ENCODE measurements at places on chromosomes 7 and 10. TPM values are rescaled to one million over a fixed set of nuclear protein-coding genes. Genes with fewer than 3 reads are reported as not detected.

- peak; percentile 33 for DNase-seq
- H3K4me1 ChIP-seq, result peaks cover 18% of the 10 kb centered on the region
- H3K36me3 ChIP-seq, result no peaks in the 10 kb centered on the region
- H3K27ac ChIP-seq, result peak overlapping the region; percentile 51
- no peak overlapping the region for H3K4me3 ChIP-seq
Measured at GRCh38 chr10:6918305-6918704, 338.2 kb upstream of the PRKCQ start.

The WNT2 gene
- total RNA-seq, result not detected

GRCh38 chr10:115004236-115004862 lies 66.4 kb downstream of the TRUB1 start:
- H3K27ac ChIP-seq, result no peak overlapping the region
- H3K27me3 ChIP-seq, result peaks cover 17% of the 10 kb centered on the region
- H3K36me3 ChIP-seq, result peaks cover 2% of the 10 kb centered on the region

- H3K27me3 ChIP-seq, result no peaks in the 10 kb centered on the region
- no peaks in the 10 kb centered on the region for H3K4me1 ChIP-seq
- H3K4me3 ChIP-seq, result no peak overlapping the region
Measured at GRCh38 chr7:114623146-114623545, 208.5 kb downstream of the FOXP2 start.

The TMEM178B gene
- total RNA-seq, result 0.90 TPM

The LRMDA gene
- total RNA-seq, result not detected

The NPSR1 gene
- total RNA-seq, result not detected

DNA sequence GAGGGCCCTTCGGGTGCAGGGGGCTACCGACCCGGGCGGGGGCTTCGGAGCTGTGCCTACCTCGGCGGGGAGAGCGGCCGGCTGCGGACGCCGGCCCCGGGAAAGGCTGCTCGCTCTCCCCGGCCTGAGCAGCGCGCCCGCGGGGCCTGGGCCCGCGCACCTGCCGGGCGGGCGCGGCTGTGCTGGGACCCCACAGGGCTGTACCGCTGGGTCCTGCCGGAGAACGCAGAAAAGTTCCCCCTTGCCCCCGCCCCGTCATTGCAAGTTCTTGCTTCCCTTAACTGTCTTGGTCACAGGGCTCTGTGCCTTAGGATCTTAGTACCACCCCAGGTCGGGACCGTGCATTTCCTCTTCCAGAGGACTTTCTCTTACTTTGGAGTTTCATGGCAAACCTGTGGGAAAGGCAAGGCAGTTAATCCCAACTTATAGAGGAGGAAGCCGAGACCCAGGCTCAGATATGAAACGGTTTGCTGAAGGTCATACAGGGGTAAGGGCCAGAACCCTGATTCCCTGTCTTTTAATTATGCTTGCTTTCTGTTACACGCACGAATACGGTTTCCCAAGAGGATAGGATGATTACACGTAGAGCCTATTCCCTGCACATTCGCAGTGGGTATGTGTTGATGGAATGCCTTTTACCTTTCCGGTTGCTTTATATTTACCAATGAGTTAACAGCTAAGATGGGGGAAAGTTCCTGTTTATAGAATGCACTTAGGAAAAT lies 652 bp downstream of the PCGF5 start:
- peak overlapping the region; percentile 75 for H3K27ac ChIP-seq
- DNase-seq, result no peak
- H3K27me3 ChIP-seq, result no peaks in the 10 kb centered on the region
- no peaks in the 10 kb centered on the region for H3K36me3 ChIP-seq

- no peaks in the 10 kb centered on the region for H3K27me3 ChIP-seq
- H3K27ac ChIP-seq, result no peak overlapping the region
- DNase-seq, result no peak
- no peaks in the 10 kb centered on the region for H3K4me1 ChIP-seq
Measured at GRCh38 chr10:108327706-108328105, 1163.2 kb upstream of the SORCS1 start.

DNA sequence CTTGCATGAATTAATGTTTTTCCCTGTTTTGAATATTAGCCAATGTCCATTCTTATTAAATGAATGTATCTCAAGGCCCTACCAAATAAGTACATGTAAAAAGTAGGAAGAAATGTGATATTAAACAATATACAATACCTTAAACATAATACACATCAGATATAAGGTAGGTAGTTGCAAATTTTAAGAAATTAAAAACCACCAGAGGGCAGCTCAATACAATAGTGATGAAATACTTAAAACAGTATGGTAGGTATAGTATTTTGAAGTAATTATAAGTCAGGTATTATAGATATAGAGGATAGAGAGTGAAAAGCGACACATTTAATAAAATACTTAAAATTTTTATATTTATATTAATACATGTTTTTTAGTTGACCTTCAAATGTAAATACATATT lies 43.6 kb upstream of the CDK14 start:
- no peak overlapping the region for H3K4me3 ChIP-seq
- DNase-seq, result no peak
- no peak overlapping the region for H3K27ac ChIP-seq
- peaks cover 2% of the 10 kb centered on the region for H3K36me3 ChIP-seq

The LOXL4 gene
- not detected for total RNA-seq

The BTBD16 gene
- total RNA-seq, result not detected

DNA sequence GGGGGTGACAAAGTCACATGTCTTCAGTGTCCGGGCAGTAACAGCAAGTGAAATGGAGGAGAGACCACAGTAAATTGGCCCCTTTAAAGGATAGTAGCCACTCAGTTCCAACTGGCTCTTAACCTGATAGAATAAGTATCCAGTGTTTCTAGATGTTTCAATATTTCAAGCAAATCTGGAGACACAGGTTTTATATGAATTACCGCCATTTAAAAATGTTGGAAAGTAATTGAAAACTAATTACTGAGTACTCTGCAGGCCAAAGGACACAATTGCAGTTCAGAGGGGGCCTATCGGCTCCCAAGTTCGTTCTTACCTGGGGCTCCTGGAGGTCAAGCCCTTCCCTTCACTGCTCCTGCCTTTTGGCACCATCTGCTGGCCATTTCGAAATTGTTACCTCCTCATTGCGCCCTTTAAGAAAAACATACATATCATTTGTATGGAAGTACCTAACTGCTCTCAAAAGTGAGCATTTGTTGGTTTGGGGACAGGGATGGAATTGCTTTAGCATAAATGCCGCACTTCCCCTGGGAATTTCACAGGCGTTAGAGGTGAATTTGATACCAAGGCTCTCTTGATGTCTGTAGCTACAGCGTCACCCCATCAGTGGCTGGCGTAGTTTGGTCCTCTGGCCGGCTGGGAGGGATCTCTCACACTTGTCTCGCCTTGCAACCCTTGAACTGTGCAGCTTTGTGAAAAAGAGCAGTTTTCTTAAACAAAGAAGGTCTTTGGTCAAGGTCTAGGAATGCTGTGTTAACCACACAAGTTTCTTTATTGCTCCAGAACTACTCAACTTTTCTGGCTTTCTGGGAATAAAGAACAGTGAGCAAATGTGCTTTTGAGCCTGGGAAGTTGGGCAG lies 220.0 kb downstream of the ARHGAP21 start:
- peaks cover 33% of the 10 kb centered on the region for H3K27me3 ChIP-seq
- H3K4me1 ChIP-seq, result no peaks in the 10 kb centered on the region
- DNase-seq, result no peak
- no peaks in the 10 kb centered on the region for H3K36me3 ChIP-seq

The POR gene
- total RNA-seq, result 48.7 TPM

The LGI1 gene
- not detected for total RNA-seq

The CAV2 gene
- 0.32 TPM for total RNA-seq

GRCh38 chr10:61166065-61166464 lies 222.1 kb upstream of the RHOBTB1 start:
- peaks cover 2% of the 10 kb centered on the region for H3K27me3 ChIP-seq
- H3K27ac ChIP-seq, result no peak overlapping the region
- H3K4me3 ChIP-seq, result no peak overlapping the region
- no peak for DNase-seq
- no peaks in the 10 kb centered on the region for H3K36me3 ChIP-seq
- H3K4me1 ChIP-seq, result no peaks in the 10 kb centered on the region

GRCh38 chr7:144548556-144548955 lies 145.1 kb upstream of the NOBOX start:
- no peak overlapping the region for H3K4me3 ChIP-seq
- H3K27me3 ChIP-seq, result no peaks in the 10 kb centered on the region
- DNase-seq, result no peak
- peaks cover 7% of the 10 kb centered on the region for H3K36me3 ChIP-seq
- H3K27ac ChIP-seq, result no peak overlapping the region
- peaks cover 5% of the 10 kb centered on the region for H3K4me1 ChIP-seq

The SMKR1 gene
- total RNA-seq, result 2.0 TPM

GRCh38 chr7:1987591-1988532 lies 244.9 kb downstream of the MAD1L1 start:
- H3K4me3 ChIP-seq, result no peak overlapping the region
- H3K27me3 ChIP-seq, result no peaks in the 10 kb centered on the region
- H3K36me3 ChIP-seq, result peaks cover 2% of the 10 kb centered on the region
- peak overlapping the region; percentile 39 for H3K27ac ChIP-seq
- H3K4me1 ChIP-seq, result peaks cover 24% of the 10 kb centered on the region

GRCh38 chr10:93417921-93418320 lies 64.2 kb downstream of the MYOF start:
- DNase-seq, result no peak
- no peak overlapping the region for H3K4me3 ChIP-seq
- H3K36me3 ChIP-seq, result peaks cover 2% of the 10 kb centered on the region
- H3K27me3 ChIP-seq, result peaks cover 8% of the 10 kb centered on the region
- H3K4me1 ChIP-seq, result peaks cover 28% of the 10 kb centered on the region
- H3K27ac ChIP-seq, result no peak overlapping the region

GRCh38 chr7:14836571-14837189 lies 65.9 kb downstream of the DGKB start:
- no peaks in the 10 kb centered on the region for H3K36me3 ChIP-seq
- H3K4me3 ChIP-seq, result no peak overlapping the region
- H3K27ac ChIP-seq, result no peak overlapping the region
- no peaks in the 10 kb centered on the region for H3K27me3 ChIP-seq
- DNase-seq, result no peak

- H3K36me3 ChIP-seq, result peaks cover 3% of the 10 kb centered on the region
- H3K27ac ChIP-seq, result no peak overlapping the region
- peaks cover 10% of the 10 kb centered on the region for H3K4me1 ChIP-seq
Measured at GRCh38 chr10:133511907-133512528, 15.1 kb upstream of the CYP2E1 start.

The NRBF2 gene
- 30.7 TPM for total RNA-seq

GRCh38 chr10:33238643-33239042 lies 95.8 kb downstream of the NRP1 start:
- peaks cover 25% of the 10 kb centered on the region for H3K27me3 ChIP-seq
- H3K4me3 ChIP-seq, result no peak overlapping the region
- no peak for DNase-seq
- no peak overlapping the region for H3K27ac ChIP-seq
- H3K36me3 ChIP-seq, result no peaks in the 10 kb centered on the region

DNA sequence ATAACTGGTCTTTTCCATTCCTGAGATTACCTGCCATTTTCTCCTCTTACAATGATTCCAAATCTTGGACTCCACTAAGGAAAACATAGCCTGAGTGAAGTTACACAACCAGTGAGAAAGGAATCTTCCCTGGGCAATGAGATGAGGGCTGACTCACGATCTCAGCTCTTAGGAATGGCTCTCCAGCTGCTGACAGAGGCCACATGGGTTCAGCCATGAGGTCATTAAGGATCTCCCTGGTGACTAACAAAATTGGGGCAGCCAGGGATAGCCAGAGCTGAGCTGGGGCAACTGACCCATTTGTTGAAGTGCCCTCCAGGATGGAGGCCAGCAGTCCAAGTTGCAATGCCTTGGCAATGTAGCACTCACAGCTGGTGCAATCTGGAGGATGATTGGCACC lies 78.7 kb upstream of the MKLN1 start:
- DNase-seq, result no peak
- H3K4me3 ChIP-seq, result no peak overlapping the region
- peaks cover 8% of the 10 kb centered on the region for H3K4me1 ChIP-seq
- peaks cover 20% of the 10 kb centered on the region for H3K27me3 ChIP-seq
- peaks cover 2% of the 10 kb centered on the region for H3K36me3 ChIP-seq

DNA sequence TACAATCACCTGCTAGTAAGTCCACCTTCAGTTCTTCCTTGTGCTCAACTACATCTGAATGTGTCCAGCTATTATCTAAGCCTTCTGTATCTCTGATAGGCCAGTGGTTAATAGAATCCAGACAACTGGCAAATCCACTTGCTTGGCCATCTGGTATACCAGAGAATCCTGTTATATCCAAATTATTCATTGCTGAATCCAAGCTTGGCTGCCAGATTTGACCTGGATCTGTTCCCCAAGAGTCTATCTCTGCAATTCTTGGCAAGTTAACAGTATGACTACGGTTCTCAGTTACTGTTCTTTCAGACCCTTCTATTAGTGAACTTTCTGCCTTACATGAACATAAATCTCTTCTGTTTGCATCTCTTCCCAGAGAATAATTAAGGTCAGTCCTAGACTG lies 154.6 kb upstream of the TARP start:
- no peak overlapping the region for H3K4me3 ChIP-seq
- no peak for DNase-seq
- peaks cover 2% of the 10 kb centered on the region for H3K36me3 ChIP-seq
- peaks cover 31% of the 10 kb centered on the region for H3K4me1 ChIP-seq
- H3K27me3 ChIP-seq, result peaks cover 8% of the 10 kb centered on the region

DNA sequence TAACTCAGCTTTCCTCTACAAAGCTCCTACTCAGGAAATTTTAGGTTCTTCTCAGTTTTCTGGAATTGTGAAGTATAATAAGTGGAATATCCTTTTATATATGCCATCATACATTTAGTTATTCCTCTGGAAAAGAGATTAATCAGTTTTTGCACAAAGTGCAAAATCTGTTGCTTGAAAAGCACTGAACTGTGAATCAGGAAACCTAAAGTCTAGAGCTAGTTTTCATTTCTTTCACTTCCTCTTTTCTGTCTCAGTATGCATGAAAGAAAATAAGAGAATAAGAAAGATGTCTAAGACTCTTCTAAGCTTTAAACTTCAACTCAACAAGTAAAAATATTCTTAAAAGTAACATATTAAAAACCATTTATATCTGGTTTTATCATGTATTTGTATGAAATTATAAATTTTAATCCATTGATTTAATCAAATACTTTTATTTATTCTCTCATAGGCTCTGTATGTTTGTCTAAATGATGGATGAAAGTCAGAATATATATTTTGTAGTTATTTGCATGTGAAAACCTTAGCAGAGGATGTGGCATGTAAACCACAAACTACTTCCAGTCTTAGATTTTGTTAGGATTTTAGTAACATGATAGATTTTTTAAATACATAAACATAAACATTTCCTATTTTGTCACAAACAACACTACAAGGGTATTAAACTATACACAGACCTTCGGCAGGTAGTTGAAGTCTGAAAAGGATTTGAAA lies 1073.0 kb downstream of the XPNPEP1 start:
- no peak overlapping the region for H3K4me3 ChIP-seq
- no peaks in the 10 kb centered on the region for H3K4me1 ChIP-seq
- no peaks in the 10 kb centered on the region for H3K36me3 ChIP-seq
- H3K27ac ChIP-seq, result no peak overlapping the region

The TBC1D12 gene
- 1.3 TPM for total RNA-seq

- no peak for DNase-seq
- H3K27me3 ChIP-seq, result peaks cover 1% of the 10 kb centered on the region
- H3K36me3 ChIP-seq, result no peaks in the 10 kb centered on the region
- no peak overlapping the region for H3K4me3 ChIP-seq
- no peak overlapping the region for H3K27ac ChIP-seq
Measured at GRCh38 chr10:59678884-59679301, 30.8 kb downstream of the SLC16A9 start.

GRCh38 chr10:133592716-133593115 lies 27.3 kb upstream of the SYCE1 start:
- H3K36me3 ChIP-seq, result peaks cover 2% of the 10 kb centered on the region
- no peak overlapping the region for H3K4me3 ChIP-seq
- H3K27me3 ChIP-seq, result peaks cover 47% of the 10 kb centered on the region
- no peak for DNase-seq
- H3K4me1 ChIP-seq, result no peaks in the 10 kb centered on the region

GRCh38 chr7:105788816-105789349 lies 87.5 kb downstream of the ATXN7L1 start:
- H3K4me1 ChIP-seq, result peaks cover 11% of the 10 kb centered on the region
- peaks cover 3% of the 10 kb centered on the region for H3K36me3 ChIP-seq
- DNase-seq, result no peak
- H3K27ac ChIP-seq, result no peak overlapping the region
